ENCODE measurements at places on chromosomes 1 and 21. TPM values are rescaled to one million over a fixed set of nuclear protein-coding genes. Genes with fewer than 3 reads are reported as not detected.

GRCh38 chr1:17743925-17744324, 11.2 kb upstream of the ACTL8 start:
- no peak overlapping the region for H3K27ac ChIP-seq
- no peaks in the 10 kb centered on the region for H3K4me1 ChIP-seq
- no peaks in the 10 kb centered on the region for H3K36me3 ChIP-seq
- no peak overlapping the region for H3K4me3 ChIP-seq

DNA sequence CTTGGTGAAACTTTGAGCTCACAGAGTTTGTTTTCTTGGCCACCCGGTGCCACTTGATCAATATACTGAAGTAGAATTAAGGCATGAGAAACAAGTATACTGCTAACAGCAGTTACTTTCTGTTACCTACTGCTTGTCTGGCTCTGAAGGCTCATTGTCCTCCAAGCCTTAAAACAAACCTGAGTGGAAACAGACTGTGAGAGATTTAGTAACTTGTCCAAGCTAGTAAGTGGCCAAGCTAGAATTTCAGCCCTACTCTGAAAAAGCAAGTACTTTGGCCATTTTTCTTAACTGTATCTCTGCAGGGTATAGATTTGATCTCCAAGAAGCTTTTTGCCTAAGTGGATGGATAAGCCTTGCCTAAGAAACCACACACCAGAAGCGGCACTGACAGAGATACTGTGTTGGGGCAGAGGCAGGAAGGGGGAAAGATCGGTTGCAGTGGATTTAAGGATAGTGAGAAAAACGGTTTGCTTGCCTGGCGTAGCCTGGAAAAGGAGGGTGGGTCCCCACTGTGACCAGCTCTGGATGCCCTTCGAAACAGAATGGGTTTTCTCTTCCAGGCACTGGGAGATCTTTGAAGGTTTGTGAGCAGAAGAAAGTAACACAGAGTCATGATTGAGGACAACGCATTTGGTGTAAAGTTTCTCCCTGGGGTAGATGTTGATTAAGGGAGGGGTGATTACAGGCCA, 2.1 kb upstream of the MACO1 start:
- no peak overlapping the region for H3K4me3 ChIP-seq
- H3K36me3 ChIP-seq = no peaks in the 10 kb centered on the region
- no peak overlapping the region for H3K27ac ChIP-seq
- DNase-seq = no peak
- no peaks in the 10 kb centered on the region for H3K27me3 ChIP-seq

Gene SOX13
- 76.3 TPM for total RNA-seq

- no peaks in the 10 kb centered on the region for H3K36me3 ChIP-seq
- no peak for DNase-seq
- H3K4me1 ChIP-seq = no peaks in the 10 kb centered on the region
- H3K4me3 ChIP-seq = no peak overlapping the region
- no peaks in the 10 kb centered on the region for H3K27me3 ChIP-seq
These were observed 34.0 kb upstream of the ABCA4 start for GRCh38 chr1:94154989-94155388.

DNA sequence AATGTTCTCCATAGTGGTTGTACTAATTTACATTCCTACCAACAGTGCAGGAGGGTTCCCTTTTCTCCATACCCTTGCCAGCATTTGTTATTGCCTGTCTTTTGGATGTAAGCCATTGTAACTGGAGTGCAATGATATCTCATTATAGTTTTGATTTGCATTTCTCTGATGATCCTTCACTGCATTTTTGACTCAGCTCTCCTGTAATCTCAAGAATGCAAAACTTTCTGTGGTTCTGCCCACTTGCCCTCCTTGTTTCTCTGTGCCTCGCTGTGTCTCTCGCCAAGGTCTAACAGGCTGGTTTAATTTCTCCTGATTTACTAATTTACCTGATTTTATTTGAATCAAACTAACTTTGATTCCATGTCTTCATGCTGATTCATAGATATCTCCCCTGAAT, 407.9 kb downstream of the ZP4 start:
- no peaks in the 10 kb centered on the region for H3K27me3 ChIP-seq
- H3K36me3 ChIP-seq = no peaks in the 10 kb centered on the region
- DNase-seq = no peak

DNA sequence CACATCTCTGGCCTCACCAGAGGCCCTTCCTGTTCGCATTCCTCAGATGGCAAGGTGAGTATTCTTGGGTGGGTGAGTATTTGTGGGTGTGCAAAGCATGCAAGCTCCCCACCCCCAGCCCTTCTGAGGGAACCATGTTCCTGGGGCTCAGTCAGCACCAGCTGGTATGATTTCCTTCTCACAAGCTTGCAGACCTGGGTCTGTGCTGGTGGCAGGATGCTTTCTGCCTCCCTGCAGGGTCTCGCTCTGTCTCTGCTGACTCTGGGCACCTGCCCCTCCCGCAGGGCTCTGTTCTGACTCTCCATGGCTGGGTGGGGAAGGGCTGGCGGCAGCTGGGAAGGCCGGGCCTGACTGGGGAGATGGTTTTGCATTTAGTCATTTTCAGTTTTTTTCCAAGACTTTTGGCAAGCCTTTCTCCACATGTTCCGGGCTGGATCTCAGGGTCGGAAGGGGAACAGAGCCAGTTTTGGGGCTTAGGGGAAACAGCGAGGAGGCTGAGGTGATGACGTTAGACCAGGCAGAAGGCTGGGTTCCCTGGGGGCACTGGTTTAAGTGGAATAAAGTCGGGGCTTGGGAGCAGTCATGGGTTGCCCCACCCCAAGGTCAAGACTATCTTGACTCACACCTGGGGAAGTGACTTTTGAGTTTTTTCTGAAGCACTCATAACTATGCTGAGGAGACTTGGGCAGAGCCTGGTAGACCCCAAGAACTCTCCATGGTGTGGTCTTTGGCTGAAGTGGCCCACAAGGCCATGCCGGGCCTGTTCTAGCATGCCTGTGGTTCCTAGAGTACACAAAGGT, 6.2 kb downstream of the RASSF5 start:
- peak overlapping the region; percentile 71 for H3K27ac ChIP-seq
- DNase-seq = peak; percentile 74
- H3K4me1 ChIP-seq = peaks cover 41% of the 10 kb centered on the region
- H3K27me3 ChIP-seq = no peaks in the 10 kb centered on the region
- no peaks in the 10 kb centered on the region for H3K36me3 ChIP-seq
- no peak overlapping the region for H3K4me3 ChIP-seq

Gene UTP11
- 29.1 TPM for total RNA-seq

- no peak overlapping the region for H3K27ac ChIP-seq
- H3K27me3 ChIP-seq = no peaks in the 10 kb centered on the region
- peak; percentile 80 for DNase-seq
- H3K4me3 ChIP-seq = peak overlapping the region; percentile 8
- peaks cover 19% of the 10 kb centered on the region for H3K36me3 ChIP-seq
- H3K4me1 ChIP-seq = peaks cover 48% of the 10 kb centered on the region
These were observed 2.2 kb downstream of the IKBKE start for GRCh38 chr1:206472454-206472853.

DNA sequence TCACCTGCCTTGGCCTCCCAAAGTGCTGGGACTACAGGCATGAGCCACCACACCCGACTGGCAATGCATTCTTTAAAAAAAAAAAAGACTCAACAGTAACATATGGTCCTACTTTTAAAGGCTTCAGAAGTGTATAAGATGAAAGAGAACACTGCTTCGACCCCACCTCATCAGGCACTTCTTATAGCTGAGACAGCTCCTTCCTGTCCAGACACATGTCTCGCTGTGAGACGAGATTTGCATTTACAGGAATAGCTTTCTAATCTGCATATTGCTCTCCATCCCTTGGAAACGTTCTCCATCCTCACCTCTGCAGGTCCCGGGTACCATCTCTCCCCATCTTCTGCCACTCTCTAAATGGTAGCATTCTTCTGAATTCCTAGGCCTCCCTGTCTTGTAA, 6.7 kb downstream of the AZIN2 start:
- H3K4me3 ChIP-seq = no peak overlapping the region
- H3K27ac ChIP-seq = no peak overlapping the region
- no peak for DNase-seq
- H3K4me1 ChIP-seq = no peaks in the 10 kb centered on the region
- no peaks in the 10 kb centered on the region for H3K27me3 ChIP-seq

- no peaks in the 10 kb centered on the region for H3K4me1 ChIP-seq
- peak; percentile 51 for DNase-seq
- no peak overlapping the region for H3K27ac ChIP-seq
- no peaks in the 10 kb centered on the region for H3K27me3 ChIP-seq
- H3K4me3 ChIP-seq = no peak overlapping the region
- peaks cover 75% of the 10 kb centered on the region for H3K36me3 ChIP-seq
These were observed 28.1 kb downstream of the QSOX1 start for GRCh38 chr1:180182643-180183311.

GRCh38 chr1:46183079-46183847, 7.0 kb upstream of the P3R3URF start:
- peak; percentile 74 for DNase-seq
- no peaks in the 10 kb centered on the region for H3K27me3 ChIP-seq
- no peaks in the 10 kb centered on the region for H3K36me3 ChIP-seq
- peak overlapping the region; percentile 72 for H3K27ac ChIP-seq
- peaks cover 17% of the 10 kb centered on the region for H3K4me1 ChIP-seq

GRCh38 chr1:100706296-100706695, 13.2 kb upstream of the VCAM1 start:
- no peaks in the 10 kb centered on the region for H3K4me1 ChIP-seq
- no peaks in the 10 kb centered on the region for H3K27me3 ChIP-seq
- no peaks in the 10 kb centered on the region for H3K36me3 ChIP-seq
- H3K4me3 ChIP-seq = no peak overlapping the region

DNA sequence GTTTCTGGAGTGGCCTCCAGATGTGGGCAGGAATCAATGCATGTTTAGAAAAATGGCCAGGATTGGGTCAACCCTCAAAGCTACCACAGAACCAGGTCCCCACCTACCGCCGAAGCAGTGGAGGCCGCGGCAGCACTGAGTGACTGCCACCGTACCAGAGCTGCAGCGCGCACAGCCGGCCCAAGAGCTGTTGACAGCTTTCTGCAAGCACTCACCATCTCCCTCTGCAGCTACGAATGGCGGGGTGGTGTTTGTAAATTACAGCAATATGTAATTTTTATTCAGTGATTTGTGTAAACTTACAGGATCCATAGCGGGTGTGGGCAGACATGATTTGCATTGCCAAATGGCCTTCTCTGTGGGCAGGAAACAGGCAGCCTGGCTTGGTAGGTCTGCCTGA, 96.4 kb downstream of the CAMK2N1 start:
- H3K4me3 ChIP-seq = no peak overlapping the region
- no peak for DNase-seq
- H3K36me3 ChIP-seq = no peaks in the 10 kb centered on the region
- no peak overlapping the region for H3K27ac ChIP-seq

Gene VANGL2
- 6.3 TPM for total RNA-seq

GRCh38 chr1:160653620-160654016, 6.8 kb upstream of the SLAMF1 start:
- H3K4me3 ChIP-seq = no peak overlapping the region
- H3K27me3 ChIP-seq = no peaks in the 10 kb centered on the region
- no peak overlapping the region for H3K27ac ChIP-seq
- H3K36me3 ChIP-seq = no peaks in the 10 kb centered on the region

- no peaks in the 10 kb centered on the region for H3K36me3 ChIP-seq
- no peak overlapping the region for H3K4me3 ChIP-seq
- no peak overlapping the region for H3K27ac ChIP-seq
- H3K27me3 ChIP-seq = no peaks in the 10 kb centered on the region
- peak; percentile 66 for DNase-seq
These were observed 138.9 kb upstream of the SPATA6 start for GRCh38 chr1:48610628-48611542.

GRCh38 chr21:42160111-42160721, 58.7 kb upstream of the ABCG1 start:
- no peaks in the 10 kb centered on the region for H3K36me3 ChIP-seq
- H3K27me3 ChIP-seq = no peaks in the 10 kb centered on the region
- H3K4me3 ChIP-seq = no peak overlapping the region
- peak; percentile 52 for DNase-seq
- no peaks in the 10 kb centered on the region for H3K4me1 ChIP-seq

- DNase-seq = no peak
- no peak overlapping the region for H3K27ac ChIP-seq
- no peaks in the 10 kb centered on the region for H3K27me3 ChIP-seq
- H3K4me3 ChIP-seq = no peak overlapping the region
- no peaks in the 10 kb centered on the region for H3K36me3 ChIP-seq
- H3K4me1 ChIP-seq = no peaks in the 10 kb centered on the region
These were observed 99.6 kb downstream of the DDX20 start for GRCh38 chr1:111855260-111855659.

Data from upper lobe of right lung (tissue), 1 donor.